ENCODE measurements at places on chromosomes 1 and 21.

DNA sequence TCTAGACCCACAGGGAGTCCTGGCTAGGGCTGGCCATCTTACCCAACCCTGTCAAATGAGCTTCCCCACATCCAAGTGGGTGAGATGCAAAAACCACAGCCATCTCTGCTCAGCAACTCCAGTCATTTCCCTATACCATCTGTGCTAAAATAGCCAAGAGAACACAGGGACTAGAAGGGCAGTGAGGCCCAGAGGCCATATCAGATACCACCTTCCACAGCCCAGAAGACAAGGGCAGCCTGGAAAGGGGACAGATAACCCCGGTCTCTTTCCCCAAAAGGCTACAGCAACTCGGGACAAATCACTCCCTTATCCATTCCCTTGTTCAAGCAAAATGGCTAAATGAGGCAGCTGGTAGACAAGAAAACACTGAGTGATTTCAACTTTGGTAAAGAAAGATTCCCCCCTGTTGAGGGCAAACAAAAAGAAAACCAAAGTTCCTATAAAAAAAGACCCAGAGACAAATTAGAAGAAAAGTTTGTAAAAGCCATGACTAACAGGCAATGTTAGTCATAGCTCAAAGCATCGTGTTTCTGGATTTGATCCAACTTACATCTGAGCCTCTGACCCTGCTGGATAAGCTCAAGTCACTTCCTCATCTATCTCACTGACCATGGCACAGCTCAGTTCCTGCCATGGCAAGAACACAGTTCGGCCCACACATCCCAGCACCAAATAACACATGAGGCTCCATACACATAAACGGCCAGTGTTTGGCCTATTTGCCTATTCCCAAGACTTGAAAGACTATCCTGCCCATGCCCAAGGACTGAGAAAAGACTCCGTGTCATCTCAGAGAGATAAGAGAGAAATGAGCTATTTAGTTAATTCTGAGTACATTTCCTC, 3.1 kb downstream of the LAMB3 start:
- DNase-seq, result no peak

DNA sequence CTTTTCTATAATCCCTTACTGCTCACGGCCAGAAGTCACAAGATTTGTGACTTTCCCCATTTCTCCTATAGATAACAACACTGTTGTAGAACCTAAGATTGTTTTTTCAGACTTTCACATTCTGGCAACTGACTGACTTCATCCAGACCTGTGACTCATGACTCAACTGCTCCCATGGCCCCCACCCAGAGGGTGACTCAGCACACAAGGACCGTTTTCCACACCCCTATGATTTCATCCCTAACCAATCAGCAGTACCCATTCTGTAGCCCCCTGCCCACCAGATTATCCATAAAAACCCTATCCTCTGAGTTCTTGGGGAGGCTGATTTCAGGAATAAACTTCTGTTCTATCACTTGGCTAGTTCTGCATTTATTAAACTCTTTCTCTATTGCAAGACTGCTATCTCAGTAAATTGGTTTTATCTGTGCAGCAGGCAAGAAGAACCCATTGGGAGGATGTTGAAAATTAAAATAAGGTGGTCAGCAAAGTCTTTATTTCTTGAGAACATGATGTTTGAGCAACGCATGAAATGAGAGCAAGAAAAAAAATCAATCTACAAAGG, 79.7 kb downstream of the NGF start:
- DNase-seq, result no peak

DNA sequence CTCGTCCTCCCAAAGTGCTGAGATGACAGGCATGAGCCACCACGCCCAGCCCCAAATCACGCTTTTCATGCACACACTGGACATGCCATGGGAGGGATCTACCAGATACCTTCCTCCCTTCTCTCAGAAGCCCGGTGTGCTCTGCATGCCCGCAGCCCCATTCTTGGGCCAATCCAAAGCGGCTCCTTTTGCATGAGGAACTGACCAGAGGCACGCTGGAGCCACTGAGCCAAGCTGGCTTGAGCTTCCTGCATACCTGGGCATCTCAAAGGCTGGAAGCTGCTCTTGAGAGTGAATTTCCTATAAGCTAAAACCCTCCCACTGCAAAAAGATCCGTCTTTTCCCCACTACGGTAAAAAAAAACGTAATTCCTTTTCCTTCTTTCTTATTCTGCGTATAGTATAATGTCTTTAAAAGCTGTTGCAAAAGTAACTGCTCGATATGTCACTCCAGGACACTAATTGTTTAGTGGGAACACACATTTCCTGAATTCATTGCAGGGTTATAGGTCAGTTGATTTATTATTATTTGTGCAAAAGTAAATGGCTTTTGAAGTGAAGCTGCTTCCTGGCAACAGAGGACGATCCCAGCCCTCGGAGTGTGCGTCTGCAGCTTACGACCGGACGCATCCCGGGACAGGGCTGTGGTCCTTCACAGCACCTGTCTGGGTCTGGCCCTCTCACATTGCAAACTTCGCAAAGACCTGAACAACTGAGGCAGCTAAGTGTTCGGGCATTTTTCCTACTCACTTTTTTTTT, 61.8 kb upstream of the ETS2 start:
- no peak for DNase-seq

DNA sequence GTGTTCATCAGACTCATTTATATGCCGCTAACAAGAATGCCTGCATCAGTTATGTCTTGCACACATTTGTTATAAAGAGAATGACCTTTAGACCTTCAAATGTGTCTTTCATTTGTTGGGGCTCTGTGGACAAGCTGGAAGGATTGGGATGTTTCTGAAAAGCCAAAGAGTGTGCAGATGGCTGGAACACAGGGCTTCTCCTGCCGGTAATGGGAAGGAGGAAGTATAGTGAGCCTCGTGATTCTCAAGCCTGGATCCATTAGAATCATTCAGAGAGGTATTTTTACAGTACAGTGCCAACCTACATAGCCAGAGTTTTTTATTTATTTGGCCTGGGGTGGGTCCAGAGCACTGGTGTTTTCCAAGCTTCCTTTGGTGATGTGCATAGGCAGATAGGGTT, 40.6 kb upstream of the ATP1A1 start:
- DNase-seq, result no peak

GRCh38 chr1:230636575-230637148, 5.6 kb upstream of the COG2 start:
- DNase-seq, result no peak
